ENCODE measurements at places on chromosomes 11 and 22.
A peak's percentile ranks its signal among the peaks of the same experiment; 100 is the strongest.

GRCh38 chr11:36566407-36567053, 1.3 kb upstream of the RAG1 start:
- peak; percentile 12 for DNase-seq

GRCh38 chr11:85784480-85785265, 26.3 kb downstream of the SYTL2 start:
- DNase-seq = no peak

DNA sequence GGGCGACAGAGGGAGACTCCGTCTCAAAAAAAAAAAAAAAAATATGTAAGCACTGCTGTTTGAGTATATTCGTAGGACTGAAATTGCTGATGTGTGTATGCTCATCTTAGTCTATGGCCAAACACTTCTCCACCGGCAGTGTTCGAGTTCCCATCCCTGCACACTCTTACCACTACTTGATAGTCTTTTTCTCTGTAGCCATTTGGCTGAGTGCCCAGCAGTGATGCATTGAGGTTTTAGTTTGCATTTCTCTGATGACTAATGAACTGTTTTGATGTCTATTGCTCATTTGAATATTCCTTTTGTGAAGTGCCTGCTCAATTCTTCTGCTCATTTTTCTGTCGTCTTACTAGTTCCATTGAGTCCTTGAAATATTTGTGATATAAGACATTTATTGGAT, 1.9 kb downstream of the TIRAP start:
- DNase-seq = peak; percentile 53

DNA sequence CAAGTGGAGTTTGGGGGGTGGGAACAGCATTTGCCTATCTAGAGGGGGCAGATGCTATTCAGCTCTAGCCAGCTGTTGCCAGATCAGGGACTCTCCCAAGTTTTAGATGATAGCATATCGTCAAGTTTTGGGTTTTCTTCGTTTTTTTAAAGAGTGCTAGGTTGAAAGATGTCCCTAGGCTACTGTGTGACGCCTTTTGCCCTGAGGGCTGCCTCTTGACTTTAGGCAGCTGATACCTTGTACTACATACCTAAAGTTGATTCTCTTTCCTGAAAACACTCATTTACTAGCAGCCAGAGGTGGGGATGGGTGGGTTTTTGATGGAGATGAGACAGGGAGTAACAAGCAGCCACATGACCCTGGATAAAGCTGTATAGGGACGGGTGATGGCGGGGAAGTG, 87.1 kb downstream of the ABTB2 start:
- DNase-seq = no peak

DNA sequence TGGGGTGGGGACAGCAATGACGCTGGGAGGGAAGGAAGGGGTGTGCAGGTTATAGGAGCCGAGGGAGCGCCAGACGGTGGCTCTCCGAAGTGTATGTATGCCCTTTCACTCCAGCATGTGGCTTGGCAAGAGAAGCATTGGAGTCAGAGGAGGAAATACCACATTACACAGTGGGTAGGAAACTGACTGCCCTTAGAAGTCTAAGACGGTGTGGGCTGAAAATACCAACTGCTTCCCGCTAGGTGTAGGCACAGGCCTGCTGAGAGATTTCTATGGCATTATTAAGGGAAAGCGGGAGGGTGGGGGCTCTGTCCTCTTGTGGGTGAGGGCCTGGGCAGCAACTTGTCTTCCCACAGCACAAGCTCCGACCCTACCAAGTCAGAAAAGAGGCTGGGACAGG, 44.7 kb downstream of the CACNG2 start:
- DNase-seq = no peak
